ENCODE measurements at places on chromosomes 2 and 18. TPM values are rescaled to one million over a fixed set of nuclear protein-coding genes. Genes with fewer than 3 reads are reported as not detected.

The FBXO41 gene
- total RNA-seq: 2.7 TPM

The IL1R2 gene
- 63.3 TPM for total RNA-seq

The HOXD1 gene
- total RNA-seq: 1.2 TPM

The FARP2 gene
- total RNA-seq: 32.9 TPM

The FAP gene
- total RNA-seq: 4.2 TPM

DNA sequence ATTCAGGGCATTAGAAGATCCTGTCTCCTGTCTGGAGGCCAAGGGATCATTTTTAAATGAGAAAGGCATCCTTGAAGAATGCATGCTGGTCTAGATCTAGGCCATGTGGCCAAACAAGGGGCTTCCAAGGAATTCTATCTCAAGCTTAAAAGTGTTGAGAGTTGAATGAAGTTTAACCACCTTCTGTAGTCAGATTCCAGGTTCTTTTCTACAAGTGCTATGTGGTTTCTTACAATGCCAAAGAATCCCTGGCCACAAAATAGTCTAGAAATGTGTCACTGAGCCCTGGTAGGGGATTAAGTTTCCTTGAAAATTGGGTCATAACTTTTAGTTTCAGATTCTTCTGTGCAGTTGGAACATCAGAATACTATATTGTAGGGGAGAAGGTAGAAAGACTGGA, 640.7 kb upstream of the ACVR2A start:
- H3K27me3 ChIP-seq: no peaks in the 10 kb centered on the region
- H3K4me1 ChIP-seq: no peaks in the 10 kb centered on the region
- no peak overlapping the region for H3K27ac ChIP-seq

GRCh38 chr2:162308747-162309503, 9.6 kb downstream of the IFIH1 start:
- DNase-seq: no peak
- no peaks in the 10 kb centered on the region for H3K36me3 ChIP-seq
- no peaks in the 10 kb centered on the region for H3K4me1 ChIP-seq
- no peaks in the 10 kb centered on the region for H3K27me3 ChIP-seq
- H3K4me3 ChIP-seq: no peak overlapping the region

GRCh38 chr2:173684896-173685459, 280.2 kb downstream of the SP3 start:
- no peaks in the 10 kb centered on the region for H3K27me3 ChIP-seq
- DNase-seq: no peak
- H3K36me3 ChIP-seq: no peaks in the 10 kb centered on the region
- no peak overlapping the region for H3K4me3 ChIP-seq
- no peaks in the 10 kb centered on the region for H3K4me1 ChIP-seq
- no peak overlapping the region for H3K27ac ChIP-seq

GRCh38 chr2:168317282-168317681, 69.9 kb upstream of the STK39 start:
- no peak overlapping the region for H3K4me3 ChIP-seq
- no peaks in the 10 kb centered on the region for H3K36me3 ChIP-seq
- H3K27me3 ChIP-seq: no peaks in the 10 kb centered on the region
- no peaks in the 10 kb centered on the region for H3K4me1 ChIP-seq
- DNase-seq: no peak

DNA sequence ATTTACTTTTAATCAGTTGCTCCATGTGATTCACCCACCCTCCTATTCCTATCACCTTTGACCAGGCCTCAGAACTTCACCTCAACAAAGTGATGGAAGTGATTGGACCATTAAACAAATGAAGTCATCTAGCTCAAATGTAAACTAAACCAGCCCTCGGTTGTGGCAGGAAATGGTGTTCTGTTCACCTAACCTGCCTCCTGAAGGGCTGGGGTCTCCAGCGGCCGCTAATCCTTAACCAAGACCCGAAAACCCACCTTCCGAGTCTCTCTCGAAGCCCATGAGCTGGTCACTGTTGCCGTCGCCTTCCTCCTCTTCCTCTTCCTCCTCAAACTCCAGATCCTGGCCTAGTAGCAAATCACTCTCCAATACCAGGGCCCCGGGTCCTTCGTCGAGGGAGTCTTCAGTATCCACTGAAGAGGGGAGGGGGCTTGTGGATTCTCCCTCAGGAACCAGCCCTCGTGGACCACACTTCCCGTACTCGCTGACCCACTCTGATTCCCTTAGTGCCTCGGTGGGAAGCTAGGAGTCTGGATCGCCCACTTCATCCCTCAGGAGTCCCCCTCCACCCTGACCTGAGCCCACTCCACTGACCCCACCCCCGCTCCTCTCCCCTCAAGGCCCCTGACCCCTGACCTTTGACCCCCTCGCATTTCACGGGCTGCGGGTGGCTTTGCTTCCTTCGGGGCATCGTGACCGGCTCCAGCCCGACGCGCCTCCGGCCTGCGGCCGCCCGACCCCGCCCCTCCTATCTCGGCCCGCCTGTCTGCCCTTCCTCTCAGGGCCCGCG, 503 bp downstream of the ZNF513 start:
- H3K4me1 ChIP-seq: peaks cover 20% of the 10 kb centered on the region
- no peak for DNase-seq
- H3K4me3 ChIP-seq: peak overlapping the region; percentile 84
- H3K27ac ChIP-seq: peak overlapping the region; percentile 89
- no peaks in the 10 kb centered on the region for H3K27me3 ChIP-seq

DNA sequence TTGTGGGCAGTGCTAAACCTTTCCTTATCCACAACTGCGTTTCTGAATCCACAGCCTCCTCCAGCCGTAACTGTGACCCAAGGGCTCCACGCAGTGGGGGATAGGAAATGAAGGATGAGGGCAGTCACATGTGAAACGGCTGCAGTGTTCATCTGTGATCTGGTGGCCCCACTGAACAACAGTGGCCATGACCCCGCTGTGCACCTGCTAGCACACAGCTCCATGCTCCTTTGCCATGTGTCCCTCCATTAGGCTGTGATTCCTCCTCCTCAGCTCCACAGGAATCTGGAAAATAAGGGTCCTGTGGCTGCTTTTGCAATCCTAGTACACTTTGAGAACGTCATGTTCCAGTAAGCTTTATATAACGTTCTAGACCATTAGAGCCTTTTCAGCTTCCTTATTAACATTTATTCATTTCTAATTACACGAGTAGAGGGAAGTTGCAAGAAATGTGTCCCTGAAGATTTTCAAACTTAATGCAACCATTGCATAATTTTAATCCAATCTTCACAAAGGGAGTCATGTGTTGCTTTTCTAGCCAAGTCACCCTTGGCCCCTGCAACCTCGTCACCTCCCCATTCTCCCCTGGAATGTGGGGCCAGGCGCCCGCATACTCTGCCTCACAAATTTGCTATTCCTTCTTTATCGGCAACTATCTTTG, 7.1 kb upstream of the NAPG start:
- no peak for DNase-seq
- H3K27ac ChIP-seq: peak overlapping the region; percentile 58
- no peak overlapping the region for H3K4me3 ChIP-seq

DNA sequence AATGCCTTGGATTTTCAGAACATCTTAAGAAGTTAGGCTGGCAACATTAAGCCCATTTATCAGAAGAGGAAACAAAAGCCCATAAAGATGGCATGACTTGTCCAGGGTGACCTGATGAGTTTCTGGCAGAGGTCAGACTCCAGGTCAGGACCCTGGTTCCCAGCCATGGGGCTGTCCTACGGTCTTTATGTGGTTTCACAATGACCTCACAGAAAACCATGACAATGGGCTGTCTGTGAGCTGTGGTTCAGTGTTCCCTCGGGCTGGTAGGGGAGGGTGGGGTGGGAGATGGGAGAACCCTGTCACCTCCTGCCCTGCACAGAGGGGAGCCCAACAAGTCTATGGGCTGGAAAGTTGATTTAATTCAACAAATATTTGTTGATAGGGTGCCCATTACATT, 101.8 kb downstream of the LOXHD1 start:
- DNase-seq: no peak
- H3K36me3 ChIP-seq: no peaks in the 10 kb centered on the region
- H3K4me1 ChIP-seq: no peaks in the 10 kb centered on the region
- no peaks in the 10 kb centered on the region for H3K27me3 ChIP-seq
